ENCODE measurements at places on chromosomes 2 and 18. TPM values are rescaled to one million over a fixed set of nuclear protein-coding genes. Genes with fewer than 3 reads are reported as not detected.

The HOXD13 gene
- total RNA-seq = not detected

The NAB1 gene
- 38.6 TPM for total RNA-seq

The LDLRAD4 gene
- total RNA-seq = 18.4 TPM

The ASB18 gene
- total RNA-seq = not detected

The CLEC4F gene
- 1.2 TPM for total RNA-seq

DNA sequence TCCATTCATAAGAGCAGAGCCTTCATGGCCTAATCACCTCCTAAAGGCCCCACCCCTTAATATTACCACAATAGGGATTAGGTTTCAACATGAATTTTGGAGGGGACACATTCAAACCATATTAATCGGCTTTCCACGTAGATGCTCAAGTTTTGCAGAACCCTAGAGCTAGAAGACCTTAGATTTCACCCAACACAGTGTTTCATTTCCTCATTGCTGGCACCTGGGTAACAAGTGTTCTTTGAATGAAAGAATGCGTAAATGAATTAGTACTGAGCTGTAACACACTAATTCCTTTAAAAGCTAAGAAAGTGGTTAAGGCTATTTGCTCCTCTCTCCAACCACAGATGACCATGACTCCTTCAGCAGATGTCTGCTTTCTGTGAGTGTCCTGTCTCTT, 252.5 kb downstream of the SMAD2 start:
- DNase-seq = no peak

GRCh38 chr2:146301287-146301686, 1543.5 kb upstream of the ACVR2A start:
- DNase-seq = no peak

- DNase-seq = no peak
These were observed 125.5 kb upstream of the REV1 start for GRCh38 chr2:99615247-99615771.

- no peak for DNase-seq
These were observed 8.6 kb upstream of the PCARE start for GRCh38 chr2:29082804-29083495.

GRCh38 chr2:169072163-169072925, 3.0 kb downstream of the DHRS9 start:
- no peak for DNase-seq

DNA sequence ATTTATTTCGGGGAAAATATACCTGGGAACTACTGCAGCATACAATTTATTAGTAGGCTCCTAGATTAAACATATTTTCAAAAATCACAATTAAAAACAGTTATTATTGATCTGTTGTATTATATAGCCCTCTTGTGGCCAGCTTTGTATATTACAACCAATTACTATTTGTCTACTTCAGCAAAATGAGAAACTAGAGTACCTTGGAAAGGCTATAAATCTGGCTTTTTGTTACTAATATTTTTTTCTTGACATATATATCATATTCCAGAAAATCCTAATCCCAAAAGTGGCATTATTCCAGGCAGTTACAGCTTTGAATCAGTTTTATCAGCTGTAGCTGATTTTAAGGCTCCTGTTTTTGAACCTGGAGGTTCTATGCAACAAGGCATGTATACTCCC, 101.2 kb downstream of the UBR3 start:
- DNase-seq = no peak
